Activated T-helper 17 cell treated with anti-CD3 and anti-CD28 coated beads, Interleukin-2, amount 50 U/mL, for 72 hours (primary cell): ENCODE measurements at places on chromosomes 2 and 18.
A peak's percentile ranks its signal among the peaks of the same experiment; 100 is the strongest.

GRCh38 chr2:37466533-37467222 lies 122.2 kb downstream of the QPCT start:
- no peak for ATAC-seq

GRCh38 chr18:49161627-49162026 lies 210.9 kb upstream of the SMAD7 start:
- ATAC-seq = peak; percentile 100

DNA sequence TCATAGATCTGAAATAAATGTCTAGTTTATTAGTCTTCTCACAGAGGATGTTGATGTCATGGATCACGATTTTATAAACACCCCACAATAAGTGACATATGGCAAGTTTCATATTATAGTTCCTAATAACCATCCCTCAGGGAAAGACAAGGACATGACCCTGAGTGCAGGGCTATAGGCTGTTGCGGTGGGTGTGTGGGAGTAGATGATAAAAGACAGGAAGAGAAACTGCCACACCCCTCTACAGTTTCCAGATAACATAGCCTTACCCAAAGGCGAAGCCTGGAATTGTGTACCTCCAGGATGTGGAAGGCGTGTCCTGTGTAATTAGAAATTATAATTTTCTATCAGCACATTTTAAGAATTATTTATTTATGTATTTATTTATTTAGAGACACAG lies 2.4 kb upstream of the NEDD4L start:
- no peak for ATAC-seq

DNA sequence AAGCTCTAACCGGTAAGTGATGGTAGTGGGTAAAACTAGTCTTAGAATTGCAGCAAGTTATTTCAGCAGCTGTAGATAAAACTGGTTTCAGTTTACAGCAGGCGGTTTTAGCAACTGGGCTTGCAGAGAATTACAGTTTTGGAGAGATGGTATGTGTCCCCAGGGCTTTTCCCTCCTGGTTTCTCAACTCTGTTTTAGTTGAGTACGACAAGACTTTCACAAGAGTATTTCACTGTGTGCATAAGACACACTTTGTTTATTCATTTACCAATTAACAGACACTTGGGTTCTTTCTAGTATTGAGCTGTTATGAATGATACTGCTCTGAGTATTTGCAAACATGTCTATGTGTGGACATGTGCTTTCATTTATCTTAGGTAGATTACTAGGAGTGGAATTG lies 65.6 kb upstream of the RFX8 start:
- no peak for ATAC-seq

GRCh38 chr18:3457261-3457724 lies 7.3 kb downstream of the TGIF1 start:
- no peak for ATAC-seq

- ATAC-seq = peak; percentile 23
Measured at GRCh38 chr18:49041435-49042245, 90.9 kb upstream of the SMAD7 start.

GRCh38 chr2:224209555-224210285 lies 170.6 kb upstream of the SERPINE2 start:
- ATAC-seq = no peak

DNA sequence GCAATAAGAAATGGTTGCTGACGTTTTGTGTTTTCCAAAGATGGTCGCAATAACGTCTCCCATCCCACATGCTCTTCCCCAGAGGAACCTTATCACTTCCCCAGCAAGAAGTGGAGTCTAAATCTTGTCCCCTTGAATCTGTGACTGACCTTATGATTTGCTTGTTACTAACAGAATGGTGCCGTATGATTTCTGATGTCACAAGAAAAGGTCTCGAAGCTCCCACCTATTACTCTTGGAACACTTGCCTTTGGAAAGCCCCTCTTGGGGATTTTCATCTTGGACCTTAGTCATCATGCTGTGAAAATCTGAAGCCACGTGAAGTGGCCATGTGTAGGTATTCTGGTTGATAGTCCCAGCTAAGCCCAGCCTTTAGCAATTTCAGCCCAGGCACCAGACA lies 86.2 kb upstream of the GLS start:
- peak; percentile 61 for ATAC-seq

DNA sequence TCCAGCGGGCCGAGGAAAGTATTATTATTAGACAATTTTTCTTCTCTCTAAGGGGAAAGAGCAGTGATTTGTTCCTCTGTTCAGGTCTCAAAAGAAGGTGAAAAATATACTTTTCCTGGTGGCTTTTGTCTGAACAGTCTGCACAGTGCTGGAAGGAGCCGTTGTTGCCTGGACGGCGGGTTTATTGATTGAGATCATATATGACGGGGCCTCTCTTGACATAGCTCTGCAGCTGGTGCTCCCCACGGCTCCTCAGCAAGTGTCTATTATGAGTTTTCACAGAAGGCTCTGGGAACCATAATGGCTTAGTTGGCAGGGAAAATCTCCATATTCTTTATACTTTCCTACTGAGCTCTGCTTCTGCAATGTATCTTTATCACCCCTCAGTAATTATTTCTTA lies 42.9 kb downstream of the FSHR start:
- ATAC-seq = no peak

GRCh38 chr18:48310353-48310752 lies 98.8 kb downstream of the ZBTB7C start:
- ATAC-seq = no peak

GRCh38 chr2:3301001-3301400 lies 76.6 kb downstream of the EIPR1 start:
- ATAC-seq = no peak

DNA sequence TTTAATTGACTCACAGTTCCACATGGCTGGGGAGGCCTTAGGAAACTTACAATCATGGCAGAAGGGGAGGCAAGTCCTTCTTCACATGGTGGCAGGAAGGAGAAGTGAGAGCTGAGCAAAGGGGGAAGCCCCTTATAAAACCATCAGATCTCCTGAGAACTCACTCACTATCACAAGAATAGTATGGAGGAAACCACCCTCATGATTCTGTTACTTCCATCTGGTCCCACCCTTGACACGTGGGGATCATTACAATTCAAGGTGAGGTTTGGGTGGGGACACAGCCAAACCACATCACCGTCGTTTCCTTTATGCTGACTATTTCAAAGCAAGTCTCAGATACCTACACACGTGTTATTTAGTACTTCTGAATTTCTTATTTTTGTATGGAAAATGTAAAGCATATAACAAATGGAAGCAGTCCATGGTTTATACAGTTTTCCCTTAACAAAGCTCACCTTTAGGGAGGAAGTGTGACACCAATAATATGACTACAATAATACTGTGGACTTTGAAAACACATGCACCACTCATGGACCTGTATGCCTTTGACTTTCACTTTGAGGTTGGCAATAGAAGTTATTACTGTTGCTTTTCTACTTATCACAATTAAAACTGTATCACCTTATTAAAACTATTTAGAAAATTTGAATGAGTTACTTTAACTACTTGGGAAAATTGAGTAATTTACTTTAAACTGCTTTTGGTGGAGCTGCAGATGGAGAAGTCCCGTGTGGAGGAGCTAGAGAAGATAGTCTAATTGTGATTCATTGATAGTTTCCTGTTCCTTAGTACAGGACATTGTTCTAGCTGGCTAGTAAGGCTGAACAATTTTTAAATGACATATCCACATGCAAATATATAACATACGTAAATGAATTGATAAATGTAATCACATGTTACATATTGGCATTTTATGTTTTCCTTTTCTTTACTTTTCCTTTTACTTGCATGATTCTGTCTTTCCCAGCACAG lies 37.3 kb downstream of the MTCL1 start:
- ATAC-seq = peak; percentile 62

DNA sequence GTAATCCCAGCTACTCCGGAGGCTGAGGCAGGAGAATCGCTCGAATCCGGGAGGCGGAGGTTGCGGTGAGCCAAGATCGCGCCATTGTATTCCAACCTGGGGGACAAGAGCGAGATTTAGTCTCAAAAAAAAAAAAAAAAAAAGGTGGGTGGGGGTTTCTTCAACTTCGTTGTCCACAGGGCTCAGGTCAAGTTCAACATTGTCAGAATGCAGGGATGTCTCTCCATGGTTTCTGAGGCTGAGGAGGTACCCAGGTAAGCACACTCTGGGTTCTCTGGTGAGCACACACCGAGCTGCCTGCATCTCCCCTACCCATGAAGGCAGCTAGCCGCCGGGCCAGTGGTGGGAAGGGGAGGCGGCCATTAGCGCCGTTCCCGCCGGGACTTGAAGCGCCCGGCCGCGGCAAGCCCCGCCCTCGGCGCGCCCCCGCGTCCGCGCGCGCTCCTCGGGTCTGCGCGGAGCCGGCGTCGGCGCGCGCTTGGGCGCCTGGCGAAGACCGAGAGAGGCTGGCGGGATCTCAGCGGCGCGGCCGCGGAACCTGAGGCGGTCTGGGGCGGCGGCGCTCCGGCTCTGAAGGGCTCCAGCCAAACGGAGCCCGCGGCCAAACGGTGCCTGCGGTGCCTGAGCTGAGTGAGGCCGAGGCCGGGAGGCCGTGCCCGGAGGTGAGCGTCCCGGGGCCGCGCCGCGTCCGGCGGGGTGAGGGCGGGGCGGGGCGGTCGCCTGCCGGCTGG lies at the start of gene UBXN2A:
UBXN2A (plus strand) TSS at position 477 of the 731 bp plus-strand sequence. CDS start 17,852 bp downstream, outside the sequence.
- peak; percentile 92 for ATAC-seq

DNA sequence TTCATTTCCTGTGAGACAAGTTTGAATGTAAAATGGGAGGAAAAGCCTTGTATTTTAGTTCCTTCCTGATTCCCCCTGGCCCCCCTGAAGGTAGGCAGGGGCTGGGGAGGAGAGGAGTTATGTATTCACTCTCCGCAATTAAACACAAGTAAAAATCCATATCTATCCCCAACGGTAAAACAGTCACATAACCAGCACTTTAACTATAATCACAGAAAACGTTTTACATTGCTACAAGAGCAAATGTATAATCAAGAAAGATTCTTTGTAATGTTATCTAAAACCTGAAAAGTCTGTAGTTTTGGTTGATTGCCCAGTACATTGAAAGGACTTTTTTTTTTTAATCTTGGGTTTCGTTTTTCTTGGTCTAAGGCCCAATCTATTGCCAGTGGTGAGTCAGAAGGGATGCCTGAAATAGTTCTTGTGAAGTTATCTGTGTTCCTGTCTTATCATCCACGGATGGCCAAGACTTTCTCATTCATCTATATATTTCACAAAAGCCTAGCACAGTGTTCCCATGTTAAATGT lies 34.5 kb upstream of the CCNYL1 start:
- ATAC-seq = no peak

DNA sequence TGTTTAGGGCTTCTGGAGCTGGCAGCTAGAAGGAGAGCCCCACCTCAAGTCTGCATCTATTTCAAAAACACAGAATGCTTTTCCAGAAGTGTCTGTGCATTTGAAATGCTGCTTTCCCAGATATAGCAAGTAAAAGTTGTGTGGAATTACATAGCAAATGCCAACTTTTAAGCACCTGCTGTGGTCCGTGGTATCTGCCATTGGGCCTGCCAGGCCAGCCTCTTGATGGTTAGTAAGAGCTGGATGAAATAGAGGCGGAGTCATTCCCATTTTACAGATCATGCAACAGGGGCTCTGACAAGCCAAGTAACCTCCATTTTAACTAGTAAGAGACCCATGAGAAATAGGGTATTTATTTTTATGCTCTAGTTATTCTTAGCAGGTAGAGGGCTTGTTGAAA lies 61.6 kb downstream of the MGAT5 start:
- ATAC-seq = no peak

GRCh38 chr2:32095671-32096070 lies 32.3 kb downstream of the SPAST start:
- ATAC-seq = no peak

GRCh38 chr18:9001209-9001608 lies 101.3 kb upstream of the NDUFV2 start:
- ATAC-seq = no peak

DNA sequence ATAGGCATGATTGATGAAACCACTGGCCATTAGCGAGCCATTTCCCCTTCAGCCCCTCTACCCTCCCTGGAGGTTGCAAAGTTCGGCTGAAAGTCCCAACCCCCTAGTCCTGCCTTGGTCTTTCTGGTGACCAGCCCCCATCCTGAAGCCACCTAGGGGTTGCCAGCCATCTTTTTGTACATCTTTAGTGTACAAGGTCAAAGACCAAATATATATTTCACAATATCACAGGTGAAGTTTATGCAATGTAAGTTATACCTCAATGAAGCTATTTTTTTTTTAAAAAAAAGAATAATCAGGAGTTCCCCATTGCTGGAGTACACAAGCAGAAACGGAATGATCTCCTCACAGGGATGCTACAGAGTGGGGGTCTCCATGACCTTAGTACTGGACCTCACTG lies 31.3 kb downstream of the OSBPL1A start:
- ATAC-seq = no peak

GRCh38 chr2:137133225-137133624 lies 367.9 kb downstream of the THSD7B start:
- ATAC-seq = no peak

GRCh38 chr2:188079196-188079595 lies 212.5 kb upstream of the GULP1 start:
- ATAC-seq = no peak

- ATAC-seq = no peak
Measured at GRCh38 chr2:126796931-126797621, 101.6 kb upstream of the TEX51 start.

GRCh38 chr2:20576598-20577115 lies 74.2 kb downstream of the HS1BP3 start:
- peak; percentile 90 for ATAC-seq

- no peak for ATAC-seq
Measured at GRCh38 chr2:71800851-71801250, 346.8 kb downstream of the CYP26B1 start.

- ATAC-seq = no peak
Measured at GRCh38 chr2:183037074-183037552, 1.1 kb downstream of the NCKAP1 start.

DNA sequence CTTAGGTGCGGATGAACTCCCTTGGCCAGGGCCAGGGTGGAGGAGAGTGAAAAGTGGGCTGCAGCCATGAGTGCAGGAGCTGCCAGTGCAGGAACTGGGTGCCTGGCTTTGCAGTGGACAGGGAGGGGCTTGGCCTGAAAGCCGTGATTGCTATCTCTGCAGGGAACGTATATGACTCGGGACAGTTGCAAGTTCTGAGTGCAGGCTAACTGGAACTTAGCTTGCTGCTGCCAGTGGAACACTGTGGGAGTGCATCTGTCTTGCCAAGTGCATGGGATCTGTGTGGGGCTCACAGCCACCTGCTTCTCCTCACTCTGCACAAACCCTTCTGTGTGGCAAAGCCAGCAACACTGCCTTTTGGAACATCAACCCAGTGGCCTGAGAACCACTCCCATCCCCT lies 36.9 kb downstream of the FLACC1 start:
- no peak for ATAC-seq

DNA sequence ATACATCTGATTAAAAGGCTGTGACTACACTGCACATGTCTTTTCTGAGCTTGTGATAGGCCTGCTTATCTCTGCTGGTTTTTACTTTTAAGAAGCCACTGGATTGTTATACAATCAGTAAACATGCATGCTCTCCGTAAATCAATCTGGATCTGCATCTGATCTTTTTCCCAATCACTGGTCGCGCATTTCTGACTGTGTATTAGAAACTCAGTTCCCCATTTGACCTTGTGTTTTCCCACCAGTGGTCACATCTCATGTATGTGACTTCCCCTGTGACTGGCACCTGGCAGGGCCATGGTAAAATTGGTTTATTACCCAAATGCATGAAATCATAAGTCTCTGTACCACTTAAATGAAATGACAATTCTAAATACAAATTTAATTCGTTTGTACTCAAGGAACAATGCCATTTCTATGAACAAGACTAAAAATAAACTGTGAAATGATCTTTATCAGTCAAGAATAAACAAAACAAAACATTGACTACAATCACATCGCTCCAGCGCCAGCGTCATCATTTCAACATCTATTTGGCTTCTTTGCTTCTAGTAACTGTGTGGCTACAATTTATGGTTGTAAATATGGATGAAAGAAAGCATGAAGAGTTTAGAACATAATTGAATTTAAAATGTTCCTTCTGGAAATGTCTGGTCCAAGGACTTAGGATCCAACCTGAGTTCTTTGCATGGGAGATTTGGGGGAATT lies 396.6 kb upstream of the TRIB2 start:
- ATAC-seq = no peak
